ENCODE measurements at places on chromosomes 13 and 19.

DNA sequence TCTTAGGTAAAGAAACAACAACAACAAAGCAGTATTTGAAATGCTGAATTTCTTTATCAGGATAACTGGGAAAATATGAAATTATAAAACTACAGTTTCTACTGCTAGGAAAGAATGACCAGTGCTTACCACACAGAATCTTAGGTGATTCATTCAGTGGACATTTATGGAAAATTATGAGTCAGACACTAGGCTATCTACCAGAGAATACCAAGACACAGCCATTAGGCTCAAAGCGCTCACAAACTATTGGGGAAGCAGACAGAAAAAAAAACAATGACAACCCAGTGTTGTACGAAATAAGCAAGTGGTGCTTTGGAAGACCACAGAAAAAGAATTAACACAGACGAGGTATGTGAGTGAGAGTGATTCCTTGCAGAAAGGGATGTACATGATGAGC, 1019.5 kb downstream of the PCDH9 start:
- DNase-seq = no peak

DNA sequence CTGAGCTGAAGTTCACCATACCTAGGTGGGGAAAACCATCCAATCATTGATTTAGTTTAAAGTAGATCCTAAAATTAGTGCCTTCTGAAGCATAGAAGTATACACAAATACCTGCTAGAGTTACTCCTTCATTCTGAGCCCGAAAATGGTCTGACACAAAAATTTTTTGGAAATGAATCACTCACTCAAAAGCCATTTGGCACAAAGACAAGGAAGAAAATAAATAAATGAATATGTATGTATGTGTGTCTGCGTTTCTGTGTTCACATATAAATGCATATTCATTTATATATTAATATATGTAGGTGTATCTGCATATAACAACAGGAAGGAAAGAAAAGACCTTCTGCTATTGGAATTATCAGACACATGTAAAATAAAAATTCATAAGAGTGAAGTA, 614.4 kb upstream of the PCDH9 start:
- no peak for DNase-seq

DNA sequence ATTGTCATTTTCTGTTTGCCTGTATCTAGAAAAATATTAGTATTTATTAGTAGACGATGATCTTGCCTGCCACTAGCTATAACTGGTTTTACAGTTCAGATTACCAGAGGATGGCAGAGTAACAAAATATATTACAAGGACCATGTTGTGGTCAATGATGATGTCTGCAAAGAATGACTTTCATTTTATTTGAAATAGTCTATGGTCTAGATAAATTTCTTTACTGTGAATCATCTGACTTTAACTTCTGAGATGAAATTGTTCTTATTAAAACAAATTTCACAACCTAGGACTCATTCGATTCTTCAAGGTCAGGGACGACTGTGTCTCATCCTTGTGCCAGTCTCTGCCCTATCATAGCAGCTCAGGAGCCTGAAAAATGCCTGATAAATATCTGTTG, 637.8 kb upstream of the KLF12 start:
- DNase-seq = no peak

GRCh38 chr19:45443462-45444317, 20.0 kb upstream of the ERCC1 start:
- DNase-seq = peak; percentile 94

GRCh38 chr19:30173593-30174356, 198.4 kb upstream of the ZNF536 start:
- no peak for DNase-seq

DNA sequence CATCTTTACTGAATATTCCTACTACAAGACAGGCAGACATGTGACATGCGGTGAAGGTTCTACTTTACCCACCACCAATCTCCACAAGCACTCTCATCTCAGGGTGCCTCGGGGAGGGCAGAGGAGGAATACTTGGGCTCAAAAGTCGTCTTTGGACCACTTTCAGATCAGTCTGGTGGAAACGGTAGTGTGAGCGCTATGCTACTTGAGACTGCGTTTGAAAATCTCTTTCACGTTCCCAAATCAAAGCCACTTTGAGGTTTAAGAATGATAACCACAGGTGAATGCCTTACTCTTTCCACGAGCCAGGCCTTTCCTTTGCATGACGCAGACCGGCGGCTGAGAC, 1.5 kb upstream of the SOX1 start:
- no peak for DNase-seq

DNA sequence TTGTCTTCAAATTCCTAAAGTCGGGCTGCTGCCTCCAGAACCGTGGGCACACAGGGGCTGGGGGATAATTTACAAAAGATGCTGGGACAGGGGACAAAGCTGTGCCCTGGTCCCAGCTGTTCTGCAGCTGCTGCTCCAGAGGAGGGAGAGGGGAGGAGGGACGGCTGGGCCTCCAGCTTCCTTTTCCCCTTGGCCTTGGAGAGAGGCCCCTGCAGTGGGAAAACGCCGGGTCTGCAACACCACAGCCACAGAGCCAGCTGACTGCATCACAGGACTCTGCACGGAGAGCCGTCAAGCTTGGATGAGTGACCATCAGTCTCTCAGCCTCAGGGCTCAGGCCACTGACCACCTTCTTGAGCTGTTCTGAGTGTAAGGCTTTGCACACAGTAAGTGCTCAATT, 6.1 kb downstream of the DOCK6 start:
- DNase-seq = no peak

DNA sequence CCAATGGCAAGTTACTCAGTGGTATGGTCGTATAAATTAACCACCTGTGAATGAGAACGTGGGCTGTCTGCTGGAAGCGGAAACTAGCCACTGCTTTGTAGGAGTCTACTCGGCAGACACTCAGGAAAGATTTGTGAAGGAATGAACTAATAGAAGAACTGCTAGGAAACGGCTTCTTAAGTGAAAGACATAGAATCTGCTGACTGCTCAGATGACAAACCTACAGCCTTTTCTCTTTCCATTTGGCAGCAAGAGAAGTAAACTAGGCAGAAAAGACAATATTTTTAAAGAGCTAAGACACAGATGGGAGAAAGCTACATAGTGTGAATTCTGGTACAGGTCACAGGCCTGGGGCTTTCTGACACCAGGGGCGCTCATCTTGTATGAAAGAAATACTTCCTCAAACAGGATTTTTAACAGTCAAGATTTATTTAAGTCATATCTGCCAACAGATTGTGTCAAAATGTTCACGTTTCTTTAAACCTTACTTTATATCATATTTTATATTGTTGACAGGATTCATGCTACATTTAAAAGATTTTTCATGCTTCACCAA, 78.4 kb downstream of the MIPEP start:
- no peak for DNase-seq

GRCh38 chr13:103156346-103156998, 90.3 kb upstream of the SLC10A2 start:
- no peak for DNase-seq

GRCh38 chr19:3404324-3405260, 38.2 kb downstream of the NFIC start:
- peak; percentile 86 for DNase-seq

GRCh38 chr19:56837004-56837403, 3.5 kb downstream of the PEG3 start:
- DNase-seq = peak; percentile 43

- no peak for DNase-seq
These were observed 70.0 kb downstream of the FOXO1 start for GRCh38 chr13:40596484-40596883.

- no peak for DNase-seq
These were observed 833 bp downstream of the GAMT start for GRCh38 chr19:1400281-1401137.

GRCh38 chr13:78971355-78972025, 312.5 kb upstream of the OBI1 start:
- no peak for DNase-seq

DNA sequence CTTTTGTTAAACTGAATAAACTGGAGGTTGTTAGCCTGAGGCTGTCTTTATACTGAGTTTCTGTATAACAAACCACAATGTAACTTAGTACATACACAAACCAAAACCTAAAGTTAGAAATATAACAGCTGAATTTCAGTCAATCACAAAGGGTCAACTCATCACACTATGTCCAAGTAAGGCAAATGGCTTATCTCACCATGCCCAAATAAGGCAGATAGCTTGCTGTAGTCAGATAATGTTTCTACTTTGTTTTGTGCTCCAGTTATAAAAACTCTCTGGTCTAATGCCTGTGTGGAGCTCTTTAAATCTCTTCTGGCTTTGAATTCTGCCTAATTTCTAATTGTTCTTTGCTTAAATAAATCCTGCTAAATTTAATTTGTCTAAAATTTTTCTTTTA, 1323.4 kb upstream of the ATXN8OS start:
- no peak for DNase-seq

Data from ureter (tissue), 1 donor.